ENCODE measurements at places on chromosomes 1 and 21. TPM values are rescaled to one million over a fixed set of nuclear protein-coding genes. Genes with fewer than 3 reads are reported as not detected.

Gene C4BPA
- polyA plus RNA-seq = not detected

Gene WNT4
- 0.11 TPM for polyA plus RNA-seq

Gene AKT3
- polyA plus RNA-seq = 11.2 TPM

Gene KRTAP10-3
- not detected for polyA plus RNA-seq
